ENCODE measurements at places on chromosomes 5 and 9.

DNA sequence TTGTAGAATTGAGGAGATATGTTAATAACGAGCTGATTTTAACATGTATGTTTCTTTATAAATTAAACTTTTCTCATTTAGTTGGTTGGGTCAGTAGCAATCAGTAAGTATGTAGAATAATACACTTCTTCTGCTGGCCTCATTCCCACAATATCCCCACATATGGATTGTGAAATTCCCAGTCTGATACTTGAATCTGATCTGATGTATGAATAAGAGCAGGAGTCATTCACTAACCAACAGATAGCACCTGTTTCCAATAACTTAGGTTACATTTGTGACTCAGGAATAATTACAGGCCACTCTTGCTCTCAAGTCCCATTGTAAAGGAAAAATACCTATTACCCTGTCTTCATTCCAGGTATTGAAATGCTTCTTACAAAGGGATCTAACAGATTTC lies 23.9 kb downstream of the SLC36A1 start:
- peak; percentile 5 for DNase-seq

DNA sequence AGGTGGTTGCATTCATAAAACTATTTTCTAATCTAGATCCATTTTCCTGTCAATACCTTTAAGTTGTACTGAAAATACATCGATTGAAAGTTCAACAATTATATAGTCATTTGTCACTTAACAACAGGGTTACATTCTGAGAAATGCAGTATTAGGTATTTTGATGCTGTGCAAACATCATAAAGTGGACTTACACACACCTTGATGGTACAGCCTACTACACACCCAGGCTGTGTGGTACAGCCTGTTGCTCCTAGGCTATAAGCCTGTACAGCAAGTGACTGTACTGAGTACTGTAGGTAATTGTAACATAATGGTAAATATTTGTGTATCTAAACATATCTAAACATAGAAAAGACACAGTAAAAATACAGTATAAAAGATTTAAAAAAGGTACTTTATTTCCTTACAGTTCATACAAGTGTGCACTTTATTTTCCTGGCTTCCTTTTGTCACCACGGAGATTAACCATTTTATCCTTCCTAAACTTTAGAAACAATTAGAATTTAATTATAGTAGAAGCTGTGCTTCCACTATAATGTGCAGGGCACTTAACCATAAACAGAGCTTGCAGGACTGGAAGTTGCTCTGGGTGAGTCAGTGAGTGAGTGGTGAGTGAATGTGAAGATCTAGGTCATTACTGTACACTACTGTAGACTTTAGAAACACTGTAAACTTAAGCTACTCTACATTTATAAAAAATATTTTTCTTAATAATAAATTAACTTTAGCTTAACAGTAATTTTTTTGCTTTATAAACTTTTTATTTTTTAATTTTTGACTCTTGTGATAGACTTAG lies 42.9 kb upstream of the MEF2C start:
- DNase-seq: peak; percentile 36

- DNase-seq: no peak
Measured at GRCh38 chr9:4873066-4873465, 80.3 kb downstream of the RCL1 start.

GRCh38 chr9:108094676-108094993 lies 605.1 kb upstream of the KLF4 start:
- DNase-seq: peak; percentile 57

DNA sequence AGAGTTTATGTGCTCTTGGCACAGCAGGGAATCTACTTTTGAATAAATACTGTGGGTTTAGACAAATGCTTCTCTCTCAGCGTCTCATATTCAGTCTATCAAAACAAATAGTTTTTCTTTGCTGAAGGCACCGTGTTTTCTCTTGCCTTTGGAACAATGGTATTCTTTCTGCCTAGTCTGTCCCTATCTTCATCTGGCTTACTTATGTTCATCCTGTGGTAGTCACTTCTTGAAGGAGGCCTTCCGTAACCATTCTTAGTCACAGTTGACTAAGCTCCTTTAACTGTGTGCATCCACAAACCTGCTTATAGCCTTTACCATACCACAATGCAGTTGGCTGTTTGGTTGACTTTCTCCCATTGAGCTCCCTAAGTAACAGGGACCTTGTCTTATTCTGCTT lies 45.9 kb downstream of the LARP1 start:
- no peak for DNase-seq

GRCh38 chr5:62585751-62586150 lies 7.1 kb downstream of the LRRC70 start:
- peak; percentile 33 for DNase-seq

DNA sequence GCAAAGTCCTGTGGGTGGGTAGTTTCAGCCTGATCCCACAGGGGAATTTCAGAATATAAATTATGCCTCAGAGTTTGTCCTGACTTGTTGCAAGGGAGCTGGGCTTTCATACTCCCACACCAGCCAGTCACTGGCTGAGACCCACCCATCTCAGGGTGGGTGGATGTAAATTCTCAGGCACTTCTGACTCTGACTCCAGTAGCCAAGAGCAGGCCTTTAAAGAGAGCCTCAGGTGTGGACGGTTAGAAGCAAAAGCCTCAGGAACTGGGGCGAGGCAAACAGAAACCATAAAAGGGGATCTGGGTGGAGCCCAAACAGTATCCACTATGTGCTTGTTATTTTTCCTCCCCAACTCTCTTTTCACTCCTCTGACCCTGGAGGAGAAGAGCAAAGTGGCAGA lies 28.6 kb upstream of the FBXW11 start:
- no peak for DNase-seq

DNA sequence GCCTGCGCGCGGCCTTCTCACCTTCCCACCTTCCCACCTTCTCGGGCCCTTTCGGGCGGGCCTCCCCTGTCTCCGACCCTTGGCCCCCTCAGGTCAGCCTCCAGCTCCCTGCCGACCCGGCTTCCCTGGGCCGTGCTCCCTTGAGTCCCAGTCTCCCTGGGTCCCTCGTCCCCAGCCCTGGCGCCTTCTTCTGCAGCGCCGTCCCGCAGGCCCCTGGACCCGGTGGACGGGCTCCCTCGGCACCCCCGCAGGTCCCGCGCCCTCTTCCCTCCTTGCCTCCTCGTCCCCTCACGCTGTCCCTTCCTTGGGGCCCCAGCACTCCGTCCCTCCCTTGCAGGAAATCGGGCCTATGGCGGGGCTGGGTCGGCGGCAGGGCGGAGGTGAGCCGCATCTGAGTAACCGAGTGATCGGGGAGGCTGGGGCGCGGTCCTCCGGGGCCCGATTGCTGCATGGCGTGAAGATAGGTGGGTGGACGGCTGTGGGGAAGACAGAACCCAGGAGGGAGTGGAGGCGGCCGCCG lies 7.6 kb downstream of the ARPC5L start:
- DNase-seq: peak; percentile 20

DNA sequence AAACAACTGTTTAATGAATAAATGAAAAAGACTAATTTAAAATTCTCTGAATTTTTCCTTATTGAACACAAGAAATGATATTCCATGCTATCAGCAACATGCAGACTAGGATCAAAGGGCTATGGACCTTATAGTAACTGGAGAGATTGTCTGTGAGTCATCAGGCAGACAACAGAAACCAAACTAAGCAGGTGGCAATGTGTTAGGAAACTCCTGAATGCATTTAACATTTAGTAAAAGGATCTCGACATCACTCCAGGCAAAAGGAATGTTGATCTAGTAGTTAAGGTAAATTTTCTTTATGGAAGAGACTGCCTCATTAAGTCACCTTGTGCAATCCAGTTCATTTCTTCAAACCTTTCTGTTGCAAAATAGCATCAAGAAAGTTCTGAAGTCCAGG lies 58.4 kb downstream of the ARL15 start:
- DNase-seq: no peak

- DNase-seq: no peak
Measured at GRCh38 chr9:137244486-137245449, 3.7 kb downstream of the TUBB4B start.

DNA sequence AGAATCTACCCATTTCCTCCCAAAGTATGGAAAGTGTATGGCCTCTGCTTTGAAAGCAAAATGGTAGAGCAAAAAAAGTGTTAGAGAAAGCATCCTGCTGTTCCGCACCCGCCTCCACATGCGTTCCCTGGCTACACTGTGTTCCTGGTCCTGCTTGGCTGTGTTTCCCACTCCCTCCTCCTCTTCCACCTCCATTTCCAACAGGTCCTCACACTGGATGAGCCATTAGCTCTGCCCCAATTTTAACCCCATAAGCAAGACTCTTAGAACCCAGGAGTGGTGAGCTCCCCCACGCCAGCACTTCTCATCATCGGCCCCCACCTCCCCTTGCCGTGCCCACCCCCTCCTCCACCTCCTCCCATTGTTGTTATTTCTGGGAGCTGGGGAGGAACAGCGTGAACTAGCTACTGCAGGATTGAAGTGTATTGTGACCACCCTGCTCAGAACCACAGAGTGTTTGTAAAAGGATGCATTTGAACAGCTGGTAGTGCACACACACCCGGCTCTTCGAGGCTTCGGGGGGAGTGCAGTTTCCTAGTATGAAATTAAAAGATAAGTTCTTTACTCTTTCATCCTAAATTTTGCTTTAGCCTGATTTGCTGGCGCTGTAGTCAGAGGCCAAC lies 120.0 kb downstream of the PDZD2 start:
- no peak for DNase-seq

- DNase-seq: peak; percentile 44
Measured at GRCh38 chr5:150113047-150113744, 26.8 kb upstream of the CSF1R start.

DNA sequence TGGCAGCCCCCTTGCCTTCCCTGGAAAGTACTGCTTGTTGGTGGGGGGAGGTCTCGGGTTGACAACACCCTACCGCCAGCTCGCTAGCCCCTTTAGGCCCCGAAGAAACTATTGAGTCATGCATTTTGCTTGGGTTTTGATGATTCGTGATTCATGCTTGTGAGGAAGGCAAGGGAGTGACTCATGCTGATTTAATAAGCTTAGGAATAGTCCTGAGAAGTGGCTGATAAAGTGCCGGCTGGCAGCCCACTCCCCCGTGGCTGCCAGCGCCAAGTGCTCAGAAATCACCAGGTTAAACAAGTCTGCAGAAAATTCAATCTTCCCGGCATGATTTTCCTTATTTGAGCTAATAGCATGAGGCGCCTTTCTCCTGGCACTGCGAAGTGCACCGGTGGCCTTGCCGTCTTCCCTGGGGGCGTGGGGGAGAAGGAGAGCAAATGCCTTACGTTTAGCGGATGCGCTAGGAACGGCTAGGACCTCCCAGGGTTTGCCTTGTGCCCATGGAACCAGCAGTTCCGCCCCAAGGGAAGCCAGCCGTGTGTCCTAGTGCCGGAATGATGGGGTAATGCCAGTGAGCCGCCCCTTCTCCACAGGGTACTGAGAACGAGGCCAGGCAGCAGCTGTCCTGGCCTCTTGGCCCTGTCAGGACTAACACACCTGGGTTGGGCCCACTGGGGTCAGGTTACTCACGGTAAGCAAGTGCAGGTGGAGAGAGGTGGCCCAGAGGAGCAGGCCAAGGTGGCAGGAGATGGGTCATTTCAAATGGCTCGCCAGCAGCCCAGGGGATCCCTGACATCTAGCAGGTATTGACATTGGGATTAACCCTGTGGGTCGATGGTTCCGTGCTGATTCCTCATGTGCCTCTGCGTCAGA lies 151.9 kb downstream of the MACROH2A1 start:
- peak; percentile 93 for DNase-seq

- no peak for DNase-seq
Measured at GRCh38 chr9:4755026-4755609, 14.1 kb upstream of the AK3 start.

GRCh38 chr5:172548981-172549687 lies 91.9 kb upstream of the NEURL1B start:
- no peak for DNase-seq

GRCh38 chr9:127930231-127931091 lies at the start of gene PIP5KL1:
PIP5KL1 (minus strand) TSS chr9:127930777; CDS start chr9:127930752, 25 bp downstream.
- peak; percentile 77 for DNase-seq

GRCh38 chr5:15283076-15283475 lies 216.9 kb upstream of the FBXL7 start:
- no peak for DNase-seq

DNA sequence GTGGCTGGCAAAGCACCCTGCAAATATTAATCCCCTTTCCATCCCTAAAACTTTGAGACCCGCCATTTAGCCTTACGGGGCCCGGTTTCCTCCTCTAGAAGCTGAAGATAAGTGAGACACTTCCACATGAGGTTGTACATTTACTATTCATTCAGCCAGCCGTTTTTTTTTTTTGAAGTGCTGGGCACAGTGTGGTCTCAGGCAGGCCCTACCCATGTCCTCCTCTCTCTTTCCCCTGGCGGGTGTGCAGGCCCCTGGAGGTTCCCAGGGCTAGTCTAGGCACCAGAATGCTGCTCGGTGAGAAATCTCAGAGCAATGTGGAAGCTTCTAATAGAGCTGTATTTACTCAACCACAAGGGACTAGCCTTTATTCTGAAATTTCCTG lies 107.4 kb upstream of the LARP1 start:
- no peak for DNase-seq

DNA sequence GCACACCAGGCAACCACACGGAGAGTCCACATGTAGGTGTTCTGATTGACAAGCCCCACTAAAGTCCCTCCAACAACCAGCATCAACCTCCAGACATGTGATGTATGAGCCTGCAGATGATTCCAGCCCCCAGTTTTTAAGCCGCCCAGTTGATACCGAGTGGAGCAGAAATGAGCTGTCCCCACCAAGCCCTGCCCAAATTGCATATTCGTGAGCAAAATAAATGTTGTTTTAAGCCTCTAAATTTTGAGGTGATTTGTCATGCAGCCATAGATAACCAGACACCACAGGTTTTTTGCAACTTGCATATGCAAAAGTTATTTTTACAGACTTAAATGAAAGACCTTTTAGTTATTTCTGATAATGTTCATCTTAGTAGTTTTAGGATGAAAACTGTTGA lies 187.7 kb downstream of the PIK3R1 start:
- peak; percentile 50 for DNase-seq

DNA sequence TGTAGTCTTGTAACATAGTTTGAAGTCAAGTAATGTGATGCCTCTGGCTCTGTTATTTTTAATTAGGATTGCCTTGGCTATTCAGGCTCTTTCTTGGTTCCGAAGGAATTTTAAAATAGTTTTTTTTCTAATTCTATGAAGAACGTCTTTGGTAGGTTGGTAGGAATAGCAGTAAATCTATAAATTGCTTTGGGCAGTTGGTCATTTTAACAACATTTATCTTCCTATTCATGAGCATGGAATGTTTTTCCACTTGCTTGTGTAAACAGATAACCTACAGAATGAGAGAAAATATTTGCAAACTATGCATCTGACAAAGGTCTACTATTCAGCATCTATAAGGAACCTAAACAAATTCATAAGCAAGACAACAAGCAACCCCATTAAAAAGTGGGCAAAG lies 173.2 kb upstream of the TRPC7 start:
- DNase-seq: no peak

- DNase-seq: no peak
Measured at GRCh38 chr9:105291938-105292337, 47.5 kb downstream of the SLC44A1 start.

DNA sequence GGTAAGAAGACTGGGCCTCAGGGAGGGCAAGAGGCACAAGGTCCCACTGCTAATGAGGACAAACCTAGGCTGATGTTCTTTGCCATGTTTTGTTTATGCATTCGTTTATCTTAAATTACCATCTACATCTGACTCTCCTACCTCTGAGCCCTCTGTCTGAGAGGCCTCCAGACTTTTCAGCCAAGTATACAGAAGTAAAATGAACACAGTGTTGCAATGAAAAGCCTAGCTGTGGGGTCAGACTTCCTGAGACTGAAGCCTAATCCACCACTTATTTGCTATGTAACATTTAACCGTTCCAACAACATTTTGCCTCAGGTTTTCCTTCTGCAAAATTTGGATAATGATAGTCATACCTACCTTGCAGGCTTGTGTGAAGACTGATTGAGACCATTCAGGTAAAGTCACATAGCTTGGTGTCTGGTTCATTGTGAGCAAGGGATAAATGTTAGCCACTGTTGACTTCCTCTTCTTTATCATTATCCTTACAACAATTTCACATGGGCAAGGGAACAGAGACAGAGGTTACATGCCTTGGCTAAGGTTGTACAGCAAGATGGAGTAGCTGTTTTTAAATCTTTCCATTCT lies 374.9 kb upstream of the CLINT1 start:
- no peak for DNase-seq

Data from fibroblast of lung (primary cell).